ENCODE measurements at places on chromosomes 5 and 9. TPM values are rescaled to one million over a fixed set of nuclear protein-coding genes. Genes with fewer than 3 reads are reported as not detected.

DNA sequence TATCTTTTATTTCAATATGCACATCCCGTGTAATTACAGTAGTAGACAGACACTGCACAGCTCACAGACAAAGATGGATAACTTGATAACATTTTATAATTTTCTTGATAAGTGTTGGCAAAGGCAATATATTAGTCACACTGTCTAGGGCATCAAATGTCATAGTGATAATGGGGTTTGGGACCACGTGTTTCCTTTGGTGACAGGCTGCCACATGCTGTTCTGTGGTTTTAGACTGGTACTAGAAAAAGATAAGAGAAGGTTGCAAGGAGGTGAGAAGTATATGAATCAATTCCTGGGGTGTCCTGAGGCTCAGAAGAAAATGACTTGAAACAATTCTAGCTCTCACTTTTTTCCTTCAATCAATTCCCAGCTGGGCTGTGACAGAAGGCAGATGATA, 258.8 kb upstream of the CHD1 start:
- no peak for DNase-seq

DNA sequence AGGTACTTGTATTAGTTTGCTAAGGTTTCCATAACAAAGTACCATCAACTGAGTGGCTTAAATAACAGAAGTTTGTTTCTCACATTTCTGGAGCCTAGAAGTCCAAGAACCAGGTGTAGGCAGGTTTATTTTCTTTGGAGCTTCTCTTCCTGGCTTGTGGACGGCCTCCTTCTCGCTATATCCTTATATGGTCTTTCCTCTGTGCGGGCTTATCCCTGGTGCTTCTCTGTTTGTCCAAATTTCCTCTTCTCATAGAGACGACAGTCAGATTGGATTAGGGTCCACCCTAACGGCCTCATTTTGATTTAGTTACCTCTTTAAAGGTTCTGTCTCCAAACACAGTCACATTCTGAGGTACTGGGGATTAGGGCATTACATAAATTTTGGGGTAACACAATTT, 88.3 kb downstream of the RMI1 start:
- DNase-seq: no peak

The TMEM250 gene
- 53.3 TPM for total RNA-seq

- DNase-seq: no peak
Observed at GRCh38 chr5:92353107-92354030, 970.3 kb upstream of the ARRDC3 start.

The GALT gene
- 108 TPM for total RNA-seq

GRCh38 chr5:171139227-171139626, 169.8 kb upstream of the TLX3 start:
- no peak for DNase-seq

DNA sequence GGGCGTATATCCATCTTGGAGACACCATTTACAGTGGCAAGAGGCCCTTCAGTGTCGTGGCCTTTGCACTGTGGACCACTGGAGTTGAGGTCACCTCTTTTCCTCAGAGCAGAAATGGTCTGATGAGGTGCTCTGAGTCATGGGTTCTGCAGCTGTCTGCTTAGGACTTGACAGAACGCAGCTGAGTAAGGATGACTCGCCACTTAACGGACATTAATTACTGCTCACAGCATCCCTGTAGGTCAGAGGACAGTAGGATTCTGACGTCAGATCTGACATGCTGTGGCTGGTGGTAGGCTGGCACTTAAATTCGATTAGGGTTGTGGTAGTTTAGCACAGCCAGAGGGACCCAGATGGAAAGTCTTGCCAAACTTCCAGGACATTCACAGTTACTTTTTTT, 479.4 kb downstream of the DMAC1 start:
- no peak for DNase-seq

DNA sequence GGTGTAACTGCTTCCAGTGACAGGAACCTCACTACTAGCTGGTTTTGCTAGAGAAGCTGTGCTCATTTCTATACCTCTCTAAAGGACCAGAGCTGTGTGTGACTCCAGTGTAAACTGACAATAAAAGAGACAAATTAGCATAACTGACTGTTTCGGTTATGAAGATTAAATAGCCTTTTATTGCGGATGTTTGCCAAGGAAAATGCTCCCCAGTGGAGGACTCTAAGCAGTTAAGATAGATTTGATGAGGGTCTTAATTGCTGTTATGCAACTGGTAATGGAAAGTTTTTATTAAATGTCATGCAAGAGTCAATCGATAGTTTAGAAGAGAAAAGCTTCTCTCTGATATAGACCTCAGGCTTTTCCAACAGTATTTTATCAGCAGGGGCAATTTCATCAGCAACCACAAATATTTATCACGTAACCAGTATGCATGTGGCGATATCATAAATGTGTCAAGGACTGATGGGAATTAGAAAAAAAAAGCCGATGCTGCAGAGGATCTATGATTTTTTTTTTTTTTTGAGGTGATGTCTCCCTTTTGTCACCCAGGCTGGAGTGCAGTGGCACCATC, 275.2 kb upstream of the DMAC1 start:
- DNase-seq: no peak

- no peak for DNase-seq
Observed at GRCh38 chr5:179110528-179110927, 50.4 kb downstream of the ZNF354C start.
